ENCODE measurements at places on chromosomes 11 and 22.
A peak's percentile ranks its signal among the peaks of the same experiment; 100 is the strongest.

DNA sequence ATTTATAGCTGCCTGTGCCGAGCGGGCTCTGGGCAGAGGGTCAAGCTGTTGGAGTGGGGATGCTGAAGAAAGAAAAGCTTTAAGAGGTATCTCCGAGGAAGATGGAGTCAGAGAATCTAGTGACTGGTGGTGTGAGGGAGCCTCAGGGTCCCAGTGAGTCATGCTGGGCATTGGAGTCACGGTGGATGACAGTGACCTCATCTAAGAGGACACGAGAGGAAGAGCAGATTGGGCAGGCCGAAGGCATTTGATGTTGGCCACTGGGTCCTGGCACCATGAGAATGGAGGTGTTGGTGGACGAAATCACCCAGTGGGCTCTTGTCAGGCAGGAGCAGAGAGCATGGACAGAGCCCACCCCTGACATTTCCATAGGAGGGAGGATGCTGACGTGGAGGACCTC lies 68.4 kb downstream of the TBC1D22A start:
- no peak for DNase-seq

GRCh38 chr11:11309906-11310305 lies 43.1 kb downstream of the CSNK2A3 start:
- DNase-seq, result no peak

DNA sequence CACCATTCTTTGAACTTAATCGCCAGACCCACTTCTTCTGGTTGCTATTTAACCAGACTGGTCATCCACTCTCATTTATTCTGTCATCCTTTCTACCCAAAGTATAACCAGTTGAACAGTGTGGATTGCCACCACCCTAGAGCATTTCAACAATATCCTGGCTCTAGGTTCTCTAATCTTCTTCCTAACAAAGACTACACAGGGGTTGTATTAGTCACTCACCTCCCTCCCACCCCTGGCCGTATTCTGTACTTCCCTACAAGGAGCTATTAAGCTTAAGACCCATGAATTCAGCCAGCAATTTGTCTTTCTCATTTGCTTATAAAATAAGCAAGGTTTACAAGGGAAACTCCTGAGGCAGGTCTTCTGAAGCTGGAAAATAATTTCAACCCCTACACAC lies 46.9 kb upstream of the CEP126 start:
- no peak for DNase-seq

DNA sequence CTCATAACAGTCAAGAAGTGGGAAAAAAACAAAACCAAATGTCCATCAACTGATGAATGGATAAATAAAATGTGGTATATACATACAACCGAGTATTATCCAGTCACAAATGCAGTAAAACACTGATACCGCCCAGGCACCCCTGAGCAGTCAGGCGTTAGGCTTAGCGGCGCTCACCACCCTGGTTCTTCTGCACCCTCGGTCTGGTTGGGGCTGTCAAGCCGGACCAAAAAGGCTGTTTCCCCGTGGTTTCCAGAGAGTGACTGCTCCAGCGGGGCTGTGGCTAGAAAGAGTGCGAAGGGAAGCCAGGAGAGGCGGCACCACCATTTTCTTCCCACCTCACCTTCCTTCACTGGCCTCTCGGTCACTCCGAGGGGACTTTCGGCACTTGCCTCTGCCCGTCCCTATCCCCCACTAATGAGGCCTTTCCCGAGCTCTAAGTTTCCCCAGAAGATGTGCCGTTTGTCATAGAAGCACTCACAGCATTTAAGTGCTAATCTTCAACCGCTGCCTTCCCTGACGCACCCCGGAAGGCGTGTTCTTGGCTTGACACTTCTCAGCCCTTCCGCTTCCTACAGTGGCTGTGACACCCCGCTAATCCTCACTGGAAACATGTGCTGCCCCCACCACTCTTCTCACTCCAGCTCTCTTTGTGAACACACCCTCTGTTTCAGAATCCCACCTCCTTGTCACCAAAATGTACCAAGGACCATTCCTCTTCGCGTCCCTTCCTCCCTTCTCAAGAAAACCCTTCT lies 42.4 kb downstream of the FCHSD2 start:
- no peak for DNase-seq

- peak; percentile 57 for DNase-seq
Observed at GRCh38 chr11:95715777-95716241, 73.8 kb downstream of the FAM76B start.

DNA sequence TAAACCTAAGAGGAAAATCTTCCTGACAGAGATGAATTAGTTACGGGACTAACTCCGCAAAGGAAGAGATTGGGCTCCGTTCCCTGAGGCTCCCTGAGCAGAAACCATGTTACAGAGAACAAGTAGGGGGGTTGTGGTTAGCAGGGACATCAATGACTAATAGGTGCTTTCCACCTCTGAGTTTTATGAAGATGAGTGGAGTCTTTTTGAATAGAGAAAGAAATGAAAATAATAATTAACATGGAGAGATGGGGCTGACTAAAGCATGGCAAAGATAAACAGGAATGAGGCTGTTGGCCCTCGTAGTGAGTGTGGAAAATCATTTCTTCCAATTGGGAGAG lies 47.5 kb upstream of the PICALM start:
- DNase-seq, result peak; percentile 15

DNA sequence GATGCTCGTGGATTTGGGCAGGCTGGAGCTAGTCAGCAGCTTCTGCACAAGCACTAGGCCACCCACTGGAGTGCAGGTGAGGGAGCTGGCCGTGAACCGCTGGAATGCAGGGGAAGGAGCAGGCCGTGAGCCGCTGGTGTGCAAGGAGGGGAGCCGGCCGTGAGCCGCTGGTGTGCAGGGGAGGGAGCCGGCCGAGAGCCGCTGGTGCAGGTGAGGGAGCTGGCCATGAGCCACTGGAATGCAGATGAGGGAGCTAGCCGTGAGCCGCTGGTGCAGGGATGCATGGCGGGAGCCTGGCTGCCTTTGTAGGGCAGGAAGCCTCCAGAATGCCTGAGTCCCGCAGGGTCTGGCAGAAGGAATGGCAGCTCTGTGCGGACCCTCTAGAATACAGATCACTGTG lies 4220.0 kb upstream of the OR11H1 start:
- DNase-seq, result no peak

- DNase-seq, result no peak
Observed at GRCh38 chr22:33438273-33438672, 380.1 kb upstream of the SYN3 start.

DNA sequence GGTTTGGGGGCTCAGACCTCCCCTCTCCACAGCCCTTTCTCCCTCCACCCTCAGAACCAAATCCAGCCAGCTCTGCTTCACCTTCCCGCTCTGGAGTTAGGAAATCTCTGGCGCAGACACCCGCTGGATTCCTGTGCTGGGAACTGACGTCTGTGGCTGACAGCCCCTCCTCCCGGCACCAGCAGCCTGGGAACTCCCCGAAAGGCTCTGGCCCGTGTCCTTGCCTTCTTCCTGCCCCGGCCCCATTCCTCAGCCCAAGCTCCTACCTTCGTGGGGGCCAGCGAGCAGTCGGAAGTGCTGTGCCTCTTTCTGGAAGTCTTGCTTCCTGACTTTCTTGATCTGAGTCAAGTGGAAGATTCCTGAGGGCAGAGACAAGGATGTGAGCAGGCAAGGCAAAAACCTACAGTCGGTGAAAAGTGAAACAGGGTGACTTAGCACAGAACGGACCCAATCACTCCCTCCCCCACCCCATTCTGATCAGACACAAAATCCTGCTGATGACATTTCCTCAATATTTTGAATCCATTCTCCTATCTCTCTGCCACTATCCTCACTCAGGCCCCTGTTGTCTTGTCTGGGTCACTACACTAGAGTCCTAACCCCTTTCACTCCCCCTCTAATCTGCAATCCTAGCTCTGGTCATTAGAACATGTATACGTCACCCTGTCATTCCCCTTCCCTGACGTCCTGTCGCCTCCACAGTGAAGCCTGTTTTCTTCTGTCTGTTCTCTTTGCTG lies 34.1 kb downstream of the CHRDL2 start:
- no peak for DNase-seq

DNA sequence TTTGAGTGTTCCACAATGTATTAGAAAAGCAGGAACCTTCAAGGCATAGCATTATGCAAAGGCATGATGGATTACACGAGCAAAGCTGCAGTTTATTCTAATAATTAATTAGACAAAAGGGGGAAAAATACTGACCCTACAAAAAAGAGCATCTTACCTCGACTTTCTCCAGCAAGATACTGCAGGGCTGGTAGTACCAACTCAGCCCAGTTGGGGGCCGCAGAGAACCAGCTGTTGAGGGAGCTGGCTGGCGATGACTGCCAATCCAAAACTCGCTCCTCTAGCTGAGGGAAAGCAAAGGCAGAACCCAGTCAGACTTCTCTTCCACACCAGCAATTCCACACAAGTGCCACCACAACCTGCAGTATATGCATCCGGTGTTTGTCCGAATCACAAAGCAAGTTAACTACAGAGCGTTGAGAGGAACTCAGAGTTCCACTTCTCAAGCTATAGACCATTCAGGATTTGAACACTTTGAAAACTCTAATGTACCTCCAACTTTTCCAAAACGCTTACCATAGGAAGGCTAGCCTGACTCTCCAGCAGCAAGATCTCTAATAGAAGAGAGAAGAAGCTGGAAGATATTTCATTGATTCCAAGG lies 13.7 kb downstream of the NFRKB start:
- DNase-seq, result peak; percentile 25

GRCh38 chr11:30635401-30635989 lies 49.3 kb upstream of the MPPED2 start:
- DNase-seq, result no peak

GRCh38 chr11:76408171-76408965 lies 27.2 kb downstream of the GVQW3 start:
- DNase-seq, result no peak

DNA sequence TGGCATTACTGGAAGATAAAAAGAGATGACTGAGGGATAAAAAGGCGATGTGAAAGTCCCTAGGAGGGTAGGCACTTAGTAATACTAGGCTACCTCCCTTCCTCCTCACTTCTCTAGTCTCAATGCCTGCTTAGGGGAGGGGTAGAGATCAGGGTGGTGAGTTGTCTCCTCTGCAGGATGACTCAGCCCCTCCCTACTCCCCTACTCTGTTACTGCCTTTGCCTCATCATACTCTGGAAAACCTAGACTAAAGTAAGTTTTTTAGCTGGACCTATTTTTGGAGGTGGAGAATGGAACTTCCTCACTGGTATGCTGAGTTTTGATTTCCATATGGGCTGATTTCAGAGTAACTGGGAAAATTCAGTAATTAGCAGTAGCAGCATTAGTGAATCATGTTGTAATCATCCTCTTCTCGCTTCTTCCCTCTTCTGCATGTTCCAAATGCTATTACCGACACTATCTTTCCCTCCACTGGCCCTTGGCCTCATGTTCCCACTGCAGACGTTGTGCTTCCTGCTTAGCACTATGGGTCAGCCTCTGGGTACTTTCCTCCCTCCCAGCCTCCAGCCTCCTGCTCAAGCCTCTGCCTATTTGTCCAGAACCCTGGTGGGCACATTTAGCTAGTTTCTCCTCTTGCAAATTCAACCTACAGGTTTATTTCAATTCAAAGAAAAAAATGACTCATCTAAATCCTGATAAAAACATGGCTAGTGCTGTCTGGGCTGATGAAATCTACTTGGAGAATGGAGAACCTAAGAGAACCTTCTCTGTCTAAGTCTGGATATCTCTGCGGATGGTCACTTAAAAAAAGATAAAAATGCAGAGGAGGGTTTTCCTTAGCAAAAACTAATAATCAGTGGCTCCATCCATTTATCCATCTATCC lies 281.7 kb downstream of the ST3GAL4 start:
- DNase-seq, result no peak

DNA sequence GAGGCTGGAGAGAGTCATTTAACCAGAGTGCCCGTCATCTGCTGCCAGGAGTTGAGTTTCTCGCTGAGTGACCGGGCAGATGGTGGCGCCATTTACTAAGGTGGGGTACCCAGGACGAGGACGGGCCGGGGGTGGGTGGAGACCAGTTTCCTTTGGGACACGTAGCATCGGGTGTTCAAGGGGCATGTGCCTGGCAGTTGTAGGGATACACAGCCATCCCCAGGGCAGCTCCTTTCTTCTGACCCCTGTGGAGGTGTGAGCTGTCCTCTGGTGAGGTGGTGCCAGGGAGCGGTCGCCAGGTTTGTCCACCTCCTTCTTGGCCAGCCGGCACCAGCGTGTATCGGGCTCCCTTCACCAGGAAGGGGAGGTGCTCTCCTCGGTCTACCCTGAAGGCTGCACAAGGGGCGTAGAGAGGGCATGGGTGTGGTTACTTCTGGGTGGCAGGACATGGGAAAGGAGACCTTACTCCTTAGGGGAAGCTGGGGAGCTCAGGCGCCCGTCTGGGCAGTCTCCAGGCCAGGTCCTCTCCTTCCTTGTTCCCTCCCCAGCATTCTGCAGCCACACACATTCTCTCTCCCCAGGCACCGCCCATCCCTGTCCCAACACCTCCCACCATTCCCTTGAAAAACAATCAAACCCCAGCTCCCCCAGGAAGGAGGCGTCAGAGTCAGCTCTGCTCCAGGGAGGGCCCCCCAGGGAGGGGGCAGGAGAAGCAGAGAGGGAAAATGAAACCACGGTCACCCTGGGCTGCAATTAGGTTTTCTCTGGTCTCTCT lies 10.3 kb upstream of the MB start:
- DNase-seq, result peak; percentile 59

GRCh38 chr11:28983780-28984179 lies 875.6 kb downstream of the METTL15 start:
- no peak for DNase-seq

- DNase-seq, result no peak
Observed at GRCh38 chr11:69486773-69487291, 5.4 kb downstream of the LINC01488 start.

- DNase-seq, result no peak
Observed at GRCh38 chr22:21622011-21622918, 7.6 kb downstream of the YDJC start.

DNA sequence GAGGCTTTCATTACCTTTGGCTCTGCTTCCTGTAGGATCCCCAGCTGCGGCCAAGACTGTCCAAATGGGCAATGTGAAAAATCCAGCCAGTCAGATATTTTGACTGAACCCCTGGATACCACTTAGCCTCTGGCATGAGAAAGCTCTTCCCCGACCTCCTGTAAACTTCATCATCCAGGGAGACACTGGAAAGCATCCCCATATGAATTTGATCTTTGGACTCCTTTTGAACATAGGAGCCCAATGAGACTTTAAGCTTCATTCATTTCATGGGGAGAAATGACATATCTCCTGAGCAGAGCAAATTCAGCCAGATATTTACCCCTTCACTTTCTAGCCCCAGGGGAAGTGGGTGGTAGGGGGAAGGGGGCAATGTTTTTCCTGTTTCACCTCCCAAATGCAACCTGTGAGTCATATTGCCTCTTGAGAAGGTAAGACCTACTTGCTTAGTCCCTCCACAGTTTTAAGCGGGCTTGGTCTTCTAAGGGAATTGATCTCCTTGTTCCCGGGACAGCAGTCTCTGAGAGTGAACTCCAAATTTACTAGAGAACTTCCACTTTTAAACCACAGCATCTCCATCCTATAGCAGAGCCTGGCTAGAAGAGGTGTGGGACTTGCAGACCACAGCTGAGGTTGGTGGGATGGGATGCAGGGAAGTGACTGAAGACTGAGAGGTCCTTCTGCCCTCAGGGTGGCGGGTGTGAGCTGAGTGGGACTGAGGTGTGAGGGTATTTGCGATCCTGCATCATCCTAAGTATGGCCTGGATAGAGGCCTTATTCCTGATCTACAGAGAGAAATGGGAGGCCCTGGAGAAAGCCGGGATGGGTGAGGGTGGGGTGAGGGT lies 20.3 kb upstream of the POU2AF1 start:
- DNase-seq, result no peak

Measured in stimulated activated CD4-positive, alpha-beta T cell treated with anti-CD3 and anti-CD28 coated beads, Interleukin-1b, Interleukin-23, amount 100 ng/mL, for 48 hours (primary cell).